Mucosa of descending colon (tissue), 3 donors: ENCODE measurements at places on chromosomes 2 and 18.

GRCh38 chr2:181241366-181241765 lies 215.8 kb upstream of the ITGA4 start:
- no peak for DNase-seq

GRCh38 chr18:41974796-41975201 lies 19.8 kb downstream of the PIK3C3 start:
- DNase-seq, result no peak

DNA sequence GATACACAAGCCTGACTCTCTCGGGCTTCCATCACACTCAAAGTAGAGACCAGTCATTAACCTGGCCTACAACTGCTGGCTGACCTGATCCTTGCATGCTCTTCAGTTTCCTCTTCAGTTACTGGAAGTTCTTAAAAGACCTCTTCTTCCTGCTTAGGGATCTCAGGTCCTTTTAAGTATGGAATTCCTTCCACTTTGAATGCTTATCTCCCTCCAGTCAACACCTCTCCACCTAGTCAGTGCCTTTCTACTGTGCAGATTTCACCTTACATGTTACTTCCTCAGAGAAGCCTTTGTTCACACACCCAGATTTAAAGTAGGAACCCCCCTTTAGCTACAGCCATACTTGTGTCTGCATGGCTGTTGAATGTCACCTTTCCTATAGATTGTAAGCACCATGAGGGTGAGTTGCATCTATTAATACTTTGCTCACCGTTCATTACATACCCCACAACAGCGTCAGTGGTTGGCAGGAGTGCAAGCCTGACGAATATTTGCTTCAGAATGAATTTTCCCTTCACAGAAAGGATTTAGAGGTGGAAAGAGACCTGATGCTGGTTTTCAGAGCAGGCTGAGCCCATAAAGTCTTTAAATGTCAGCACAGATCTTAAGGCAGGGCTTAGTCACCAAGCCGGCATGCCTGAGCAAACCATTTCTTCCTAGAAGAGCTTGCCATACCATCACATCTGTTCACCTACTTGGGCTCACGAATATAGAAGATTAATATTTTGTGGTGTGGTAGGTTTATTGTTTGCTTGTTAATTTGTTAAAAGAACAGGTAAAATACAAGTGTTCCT lies 90.1 kb downstream of the ACVR1 start:
- DNase-seq, result no peak

- DNase-seq, result no peak
Observed at GRCh38 chr2:23782646-23783045, 144.3 kb downstream of the ATAD2B start.

DNA sequence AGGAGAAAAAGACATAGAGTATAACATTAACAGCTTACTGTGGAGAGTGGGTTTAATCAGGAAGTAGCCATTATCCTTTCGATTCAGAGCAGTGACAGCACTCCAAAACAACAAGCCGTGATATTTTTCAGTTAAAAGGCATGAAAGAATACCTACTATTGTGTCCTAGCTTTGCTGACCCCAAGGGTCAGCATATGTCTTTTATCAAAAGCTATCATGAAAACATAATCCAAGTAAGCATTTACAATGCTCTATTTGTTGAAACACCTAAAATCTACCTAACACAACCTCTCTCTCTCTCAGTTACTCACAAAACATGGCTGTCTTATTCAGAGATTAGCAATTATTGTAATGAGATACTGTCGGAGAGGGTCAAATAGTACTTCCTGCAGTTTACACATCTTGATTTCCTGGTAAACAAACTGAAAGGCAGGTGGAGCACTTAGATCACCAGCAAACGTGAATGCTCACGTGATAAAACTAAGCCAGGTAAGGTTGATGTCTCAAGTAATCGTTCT lies 100.0 kb downstream of the BAZ2B start:
- peak; percentile 51 for DNase-seq

DNA sequence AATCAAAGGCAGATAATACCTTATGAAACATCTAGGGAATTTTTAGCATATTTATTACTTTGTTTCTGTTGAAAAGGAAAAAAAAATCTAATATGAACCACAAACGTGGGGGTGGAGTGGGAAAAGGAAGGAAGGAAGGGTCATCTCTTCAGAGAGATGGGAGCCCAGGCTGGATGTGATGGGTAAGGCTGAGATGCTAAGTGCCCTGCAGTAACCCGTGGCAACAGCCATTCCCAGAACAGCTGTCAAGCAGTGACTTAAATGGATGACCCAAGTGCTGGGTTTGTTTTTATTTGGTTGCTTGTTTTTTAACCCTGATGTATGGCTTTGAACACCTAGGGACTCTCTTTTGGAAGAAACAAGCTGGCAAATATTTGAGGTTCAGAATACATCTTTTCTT lies 50.7 kb upstream of the KLF7 start:
- no peak for DNase-seq

DNA sequence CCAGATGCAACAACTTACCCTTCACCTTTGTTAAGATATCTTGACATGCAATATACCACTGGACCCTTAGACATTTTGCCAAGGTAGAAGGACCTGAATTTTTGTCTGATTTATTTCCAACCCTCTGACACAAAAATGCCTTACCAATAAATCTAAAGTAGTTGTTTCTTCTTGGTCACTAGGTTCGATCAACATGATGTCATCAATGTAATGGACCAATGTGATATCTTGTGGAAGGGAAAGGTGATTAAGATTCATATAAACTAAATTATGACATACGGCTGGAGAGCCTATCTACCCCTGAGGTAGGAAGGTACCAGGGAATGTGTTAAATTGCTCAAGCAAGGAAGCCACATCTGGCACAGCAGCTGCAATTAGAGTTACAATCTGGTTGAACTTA lies 67.7 kb upstream of the SERPINE2 start:
- no peak for DNase-seq

GRCh38 chr18:26405190-26405801 lies 143.1 kb downstream of the KCTD1 start:
- peak; percentile 16 for DNase-seq

DNA sequence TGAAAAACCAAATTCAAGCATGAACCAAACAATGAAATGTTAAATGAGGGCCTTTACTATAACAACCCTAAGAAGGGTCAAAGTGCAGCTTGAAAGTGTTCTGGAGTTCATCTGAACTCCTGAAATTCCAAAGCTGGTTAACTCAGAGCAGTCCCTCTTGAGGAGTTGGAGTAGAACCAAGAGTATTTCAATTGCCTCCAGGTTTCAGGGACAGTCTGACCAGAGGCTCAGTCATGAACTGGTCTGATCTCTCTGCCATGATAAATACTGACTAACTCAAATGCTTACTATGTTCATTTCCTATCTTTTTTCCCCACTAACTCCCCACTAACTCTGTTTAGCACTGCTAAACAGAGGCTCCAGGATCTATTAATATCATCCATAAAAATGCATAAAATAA lies 2.7 kb downstream of the STARD7 start:
- DNase-seq, result no peak
